ENCODE measurements at places on chromosomes 3 and 15.

DNA sequence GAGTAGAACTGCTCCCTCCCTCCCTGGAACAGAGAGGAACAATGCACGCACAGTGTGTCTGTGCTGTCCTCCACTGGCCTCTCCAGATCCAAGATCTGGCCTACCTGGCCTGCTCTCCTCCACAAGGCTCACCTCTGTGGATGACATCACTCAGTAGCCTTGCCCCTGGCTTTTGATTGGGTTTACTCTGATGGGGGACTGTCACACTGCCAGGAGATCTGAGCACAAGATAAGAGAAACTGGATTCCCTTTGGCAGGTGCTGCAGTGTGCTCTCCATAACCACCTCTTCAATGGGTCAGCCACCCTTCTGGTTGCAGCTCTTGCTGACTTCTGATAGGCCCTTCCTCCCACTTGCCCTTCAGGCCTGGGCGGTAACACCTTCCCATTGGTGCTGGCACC, 22.6 kb upstream of the ANO10 start:
- DNase-seq = no peak

GRCh38 chr3:53551324-53551723, 56.9 kb downstream of the CACNA1D start:
- peak; percentile 13 for DNase-seq

- no peak for DNase-seq
These were observed 168.4 kb upstream of the VEPH1 start for GRCh38 chr3:157671656-157672055.

DNA sequence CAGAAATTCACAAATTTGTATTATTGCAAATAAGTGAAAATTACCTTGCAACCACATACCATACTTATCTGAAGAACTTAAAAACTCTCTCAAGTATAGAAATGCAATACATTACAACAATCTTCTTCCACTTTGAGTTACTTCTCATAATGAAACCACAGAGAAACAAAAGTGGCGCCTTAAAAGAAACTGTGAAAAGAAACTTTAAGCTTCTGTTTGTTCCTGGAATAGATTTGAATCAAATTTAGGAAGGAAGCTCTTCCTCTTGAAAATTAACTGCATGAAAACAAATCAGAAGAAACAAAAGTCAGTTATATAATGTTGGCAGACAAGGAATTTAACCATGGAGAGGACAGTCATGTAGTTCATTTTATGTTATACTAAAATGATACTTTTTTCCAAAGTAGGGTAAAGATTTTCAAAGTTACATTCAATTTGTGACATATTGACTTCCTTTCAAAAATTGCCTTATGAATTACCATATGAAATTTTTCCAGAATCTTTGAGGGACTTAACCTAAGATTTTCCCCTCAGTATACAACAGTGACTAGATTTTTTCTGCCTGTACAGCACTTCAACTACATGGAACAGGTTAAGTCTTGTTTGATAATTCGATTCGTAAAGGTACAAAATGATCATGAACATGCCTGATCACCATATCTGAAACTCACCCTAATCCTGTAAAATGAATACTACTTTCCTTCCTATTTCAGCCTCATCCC, 57.6 kb upstream of the TNFSF10 start:
- DNase-seq = peak; percentile 61

DNA sequence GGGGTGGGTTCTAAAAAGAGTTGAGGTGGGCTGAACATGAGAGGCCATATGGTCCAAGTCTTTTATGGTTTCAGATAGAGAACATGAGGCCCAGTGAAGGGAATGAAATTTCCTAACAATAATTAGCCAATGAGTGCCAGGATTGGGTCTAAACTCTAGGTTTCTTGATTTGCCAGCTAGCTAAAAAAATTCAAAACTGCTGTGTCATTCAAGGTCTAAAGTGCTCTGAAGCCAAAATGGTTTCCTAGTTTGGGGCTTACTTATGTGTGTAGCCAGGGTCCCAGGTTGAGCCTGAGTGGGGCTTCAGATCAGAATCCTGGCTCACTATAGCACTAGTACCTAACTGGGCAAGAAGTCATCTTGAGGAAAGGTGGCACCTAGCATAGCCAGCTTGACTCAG, 55.3 kb upstream of the SYN2 start:
- no peak for DNase-seq

- peak; percentile 27 for DNase-seq
These were observed 892 bp downstream of the NMD3 start for GRCh38 chr3:161221806-161222600.

- DNase-seq = no peak
These were observed 252.6 kb downstream of the FOXP1 start for GRCh38 chr3:71330909-71331308.

DNA sequence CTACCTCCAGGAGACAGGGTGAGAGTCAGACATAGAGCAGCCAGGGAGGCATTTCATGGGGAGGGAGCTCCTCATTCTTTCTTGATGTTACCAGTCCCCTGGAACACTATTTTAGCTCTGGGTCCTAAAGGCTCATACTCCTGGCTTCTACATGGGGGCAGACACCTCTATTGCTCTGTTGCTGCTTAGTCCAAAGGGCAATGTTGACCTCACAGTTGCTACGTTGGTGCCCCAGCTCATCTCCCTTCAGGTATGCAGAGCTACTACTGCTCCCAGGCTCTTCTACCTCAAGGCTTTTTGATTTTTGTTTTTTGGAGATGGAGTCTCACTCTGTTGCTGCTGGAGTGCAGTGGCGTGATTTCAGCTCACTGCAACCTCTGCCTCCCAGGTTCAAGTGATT, 245.6 kb upstream of the LRRFIP2 start:
- DNase-seq = no peak

GRCh38 chr15:37618353-37618752, 316.1 kb upstream of the TMCO5A start:
- DNase-seq = no peak

All from OCI-M1 (cell line).